Progenitor cell of endocrine pancreas (in vitro differentiated cells): ENCODE measurements at places on chromosomes 4 and X. TPM values are rescaled to one million over a fixed set of nuclear protein-coding genes. Genes with fewer than 3 reads are reported as not detected.

Gene SSX1
- not detected in 2 replicates for total RNA-seq

Gene HAND2
- 2.5 and 3.9 TPM in 2 replicates for total RNA-seq

Gene SPANXD
- not detected in 2 replicates for total RNA-seq

Gene TAB3
- total RNA-seq, result 39.1 and 42.9 TPM in 2 replicates

Gene PDE6B
- 10.4 TPM in 2 replicates for total RNA-seq
